ENCODE measurements at places on chromosomes 13 and 19.

DNA sequence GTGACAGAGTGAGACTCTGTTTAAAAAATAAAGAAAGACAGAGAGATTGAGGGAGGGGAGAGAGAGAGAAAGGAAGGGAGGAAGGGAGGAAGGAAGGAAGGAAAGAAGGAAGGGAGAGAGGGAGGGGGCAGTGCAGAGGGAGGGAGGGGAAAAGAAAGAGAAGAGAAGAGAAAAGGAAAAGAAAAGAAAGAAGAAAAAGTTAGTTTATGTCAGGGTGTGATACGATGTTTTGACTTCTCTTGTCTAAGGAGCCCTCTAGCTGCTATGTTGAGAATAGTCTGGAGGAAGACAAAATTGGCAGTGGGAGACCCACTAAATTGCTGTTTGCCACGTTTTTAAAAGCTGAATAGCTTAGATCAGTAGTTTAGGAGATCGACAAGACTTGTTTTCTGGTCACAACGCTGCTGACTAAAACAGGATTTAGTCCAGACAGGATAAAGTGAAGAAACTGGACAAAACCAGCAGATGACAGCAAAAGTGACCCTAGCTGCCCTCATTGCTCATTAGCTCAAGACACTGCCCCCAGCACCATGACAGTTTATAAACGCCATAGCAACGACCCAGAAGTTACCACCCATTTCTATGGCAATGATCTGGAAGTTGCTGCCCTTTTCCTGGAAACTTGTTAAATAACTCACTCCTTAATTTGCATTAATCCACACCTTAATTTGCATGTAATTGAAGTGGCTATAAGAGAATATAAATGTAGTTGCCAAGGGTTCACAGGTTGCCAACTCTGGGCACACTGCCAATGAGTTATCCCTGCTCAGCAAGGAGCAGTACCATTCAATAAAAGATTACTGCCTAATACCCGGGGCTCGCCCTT is 11.1 kb downstream of the TEX101 start:
- peak; percentile 8 for DNase-seq

DNA sequence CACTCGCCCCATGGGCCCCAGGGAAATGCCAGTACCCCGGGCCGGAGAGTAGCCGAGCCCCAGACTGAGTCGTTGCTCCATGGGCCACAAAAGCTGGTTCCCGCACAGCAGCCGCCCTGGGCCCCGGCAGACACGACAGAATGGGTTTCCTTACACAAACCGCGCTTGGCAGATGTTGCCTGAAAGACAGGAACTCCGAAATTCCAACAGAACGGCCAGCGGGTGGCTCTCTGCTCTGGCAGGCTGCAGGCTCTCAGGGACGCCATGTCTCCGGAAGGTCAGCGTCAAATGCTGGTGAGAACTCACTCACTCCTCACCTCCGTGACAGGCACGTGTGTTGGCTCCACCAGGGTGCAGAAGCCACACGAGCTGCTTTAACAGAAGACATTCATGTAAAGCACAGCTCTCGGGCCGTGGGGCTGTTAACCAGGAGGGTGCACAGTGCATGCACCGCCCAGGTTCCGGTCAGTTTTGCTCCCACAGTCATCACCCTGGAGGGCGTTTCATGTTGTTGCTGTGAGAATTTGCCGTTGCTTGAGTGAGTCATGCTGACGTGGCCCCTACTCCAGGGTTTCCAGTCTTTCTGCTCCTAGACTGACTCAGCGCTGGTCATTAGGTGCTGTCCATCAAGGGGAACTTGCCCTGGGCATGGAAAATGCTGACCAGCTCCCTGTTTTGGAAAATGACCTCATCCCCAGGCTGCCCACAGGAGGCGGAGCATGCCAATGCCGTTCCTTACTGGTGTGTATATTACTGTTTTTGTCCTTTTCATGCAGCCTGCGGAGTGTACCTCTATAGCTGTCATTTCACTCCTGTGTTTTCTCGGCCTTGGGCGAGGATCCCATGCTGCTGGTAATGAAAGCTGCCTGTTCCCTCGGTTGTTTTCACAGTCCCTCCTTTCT is 44.8 kb downstream of the ANKRD10 start:
- DNase-seq: peak; percentile 40

DNA sequence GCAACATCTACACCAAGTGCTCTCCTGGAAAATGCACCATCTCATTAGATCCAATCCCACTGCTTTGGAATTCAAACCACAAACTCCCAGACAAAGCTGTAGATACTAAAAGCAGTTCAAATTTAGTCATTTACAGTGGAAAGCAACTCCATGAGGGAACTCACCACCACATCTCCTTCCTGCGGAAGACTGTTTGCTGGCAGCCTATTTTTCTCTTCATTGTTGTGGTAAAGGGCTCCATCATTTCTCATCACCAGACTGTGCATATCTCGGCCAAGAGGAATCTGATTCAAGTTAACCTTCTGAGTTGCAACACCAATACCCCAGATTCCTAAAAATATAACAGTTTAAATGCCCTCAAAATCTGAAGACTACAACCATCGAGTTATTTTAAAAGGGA is 8.4 kb downstream of the SPRYD7 start:
- no peak for DNase-seq

- DNase-seq: no peak
Measured at GRCh38 chr19:2550431-2551171, 74.7 kb downstream of the GADD45B start.

- DNase-seq: no peak
Measured at GRCh38 chr19:38877781-38878574, at the start of gene RINL. Gene RINL, minus strand, starts transcription at chr19:38878275. Its CDS starts 1,533 bp downstream, at chr19:38876742.

DNA sequence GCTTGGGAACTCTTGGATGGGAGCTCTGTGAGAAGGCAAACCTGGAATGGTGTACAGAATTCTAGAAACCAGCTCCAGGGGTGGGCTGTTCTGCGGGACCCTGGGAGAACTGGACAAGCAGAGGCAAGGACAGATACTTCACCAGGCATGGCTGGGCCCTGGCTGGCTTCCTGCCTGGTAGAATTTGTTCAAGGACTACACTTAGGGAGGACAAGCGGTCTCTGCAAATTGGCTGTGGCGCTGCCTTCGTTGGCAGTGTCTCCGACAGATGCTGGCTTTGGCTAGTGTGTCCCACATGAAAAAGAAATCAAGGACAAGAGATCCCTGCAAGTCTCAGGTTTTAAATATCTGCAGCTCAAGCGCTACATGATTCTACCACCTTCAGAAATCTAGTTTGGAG is 12.4 kb downstream of the CEBPG start:
- DNase-seq: no peak

- no peak for DNase-seq
Measured at GRCh38 chr19:29541473-29542253, 15.9 kb downstream of the VSTM2B start.

- no peak for DNase-seq
Measured at GRCh38 chr13:43077461-43077860, 54.1 kb downstream of the DNAJC15 start.

GRCh38 chr13:110914331-110915056 is 375 bp downstream of the ANKRD10 start:
- DNase-seq: peak; percentile 23

GRCh38 chr13:111875915-111876314 is 191.0 kb upstream of the SOX1 start:
- DNase-seq: no peak

DNA sequence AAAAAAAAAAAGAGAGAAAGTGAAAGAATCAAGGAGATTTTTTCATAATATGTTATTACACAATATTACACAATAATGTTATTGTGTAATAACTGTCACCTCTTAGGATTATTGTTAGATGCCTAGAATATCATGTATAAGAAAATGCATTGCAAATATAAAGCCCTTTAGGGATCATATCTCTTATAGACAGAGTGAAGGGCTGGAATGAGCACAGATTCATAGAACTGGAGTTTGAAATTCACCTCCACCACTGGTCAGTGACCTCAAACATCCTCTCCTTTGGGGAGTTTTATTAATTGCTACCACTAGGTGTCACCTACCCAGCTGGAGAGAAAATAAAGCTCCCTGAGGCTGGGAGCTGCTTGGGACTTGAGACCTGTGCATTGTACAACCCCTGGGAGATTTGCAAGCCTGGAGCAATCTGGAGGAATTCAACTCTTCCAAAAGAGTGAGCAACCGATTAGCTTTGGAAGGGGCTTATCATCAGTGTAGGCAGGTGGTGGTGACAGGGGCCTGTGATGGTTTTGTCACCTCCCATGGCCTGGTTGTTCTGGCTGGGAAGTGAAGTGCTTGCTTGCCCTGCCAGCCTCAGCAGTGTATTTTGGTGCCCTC is 30.3 kb upstream of the FRY start:
- no peak for DNase-seq

DNA sequence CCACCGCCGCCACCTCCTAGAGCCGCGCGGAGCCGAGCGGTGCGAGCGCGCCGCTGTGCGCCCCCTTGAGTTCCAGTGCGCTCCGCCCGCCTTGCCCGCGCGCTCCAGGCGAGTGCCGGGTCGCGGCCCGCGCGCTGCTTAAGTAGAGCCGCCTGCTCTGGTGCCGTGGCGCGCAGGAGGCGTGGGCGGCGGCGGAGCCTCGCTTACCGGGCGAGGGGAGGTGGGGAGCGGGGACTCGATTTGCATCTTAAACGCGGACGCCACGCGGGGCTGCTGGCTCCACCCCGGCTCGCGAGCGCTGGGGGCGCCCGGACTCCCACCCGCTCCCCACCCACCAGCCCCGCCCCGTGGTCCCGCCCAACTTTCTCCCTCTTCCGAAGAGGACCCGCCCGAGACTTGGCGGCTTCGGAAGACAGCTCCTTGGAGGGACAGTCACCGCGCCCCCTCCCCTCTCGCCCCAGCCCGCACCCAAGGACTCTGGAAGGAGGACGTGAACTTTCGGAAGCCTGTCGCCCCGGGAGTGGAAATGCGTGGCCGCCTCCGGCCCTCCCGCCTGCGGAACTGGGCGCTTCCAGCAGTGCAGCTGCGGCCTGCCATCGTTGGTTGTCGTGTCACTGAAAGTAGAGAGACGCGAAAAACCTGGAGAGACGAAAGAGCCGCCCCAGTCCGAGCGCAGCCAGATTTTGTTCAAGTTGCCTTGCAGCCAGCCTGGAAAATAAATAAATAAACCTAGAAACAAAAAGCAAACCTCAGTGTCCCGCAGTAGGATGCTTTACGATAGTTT is at the start of gene KCTD12:
TSS of gene KCTD12 (minus strand) at position 114 of the 784 bp plus-strand sequence. CDS start 257 bp downstream, outside the sequence.
- DNase-seq: peak; percentile 34

DNA sequence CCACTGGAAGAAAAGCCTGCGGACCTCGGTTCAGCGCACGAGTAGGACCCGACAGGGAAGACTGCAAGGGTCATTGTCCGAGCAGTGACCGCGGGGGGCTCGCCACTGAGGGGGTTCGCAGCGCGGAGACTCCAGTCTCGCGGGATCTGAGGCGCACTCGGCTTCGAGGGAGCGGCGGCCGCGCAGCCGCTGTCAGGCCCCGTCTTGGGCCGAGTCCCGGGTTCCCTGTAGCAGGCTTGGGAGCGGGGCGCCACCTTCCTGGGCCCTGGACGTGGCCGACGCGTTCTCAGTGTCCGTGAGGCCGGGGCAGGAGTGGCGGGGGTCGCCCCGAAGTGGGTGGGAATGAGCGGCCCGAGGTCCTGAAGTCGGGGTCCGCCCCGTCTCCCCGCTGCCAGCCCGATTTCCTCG is 474 bp upstream of the FAM174C start:
- DNase-seq: no peak

DNA sequence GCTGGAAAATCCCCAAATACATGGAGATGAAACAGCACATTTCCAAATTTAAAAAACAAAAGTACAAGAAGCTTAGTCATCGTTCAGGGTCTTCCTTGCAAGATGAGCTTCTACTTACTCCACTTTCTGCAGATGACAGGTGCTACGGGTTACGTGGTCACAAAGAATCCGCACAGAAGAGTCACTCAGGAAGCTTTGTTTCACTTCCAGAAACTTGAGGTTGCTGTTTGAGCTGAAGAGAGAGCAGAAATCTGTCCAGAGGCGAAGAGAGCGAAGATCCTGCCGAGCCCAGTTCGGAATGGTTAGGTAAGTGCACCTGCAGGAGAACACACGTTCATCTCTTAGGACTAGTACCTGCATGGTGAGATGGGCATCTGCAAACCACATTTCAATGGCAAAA is 9.4 kb downstream of the NLRP7 start:
- no peak for DNase-seq

DNA sequence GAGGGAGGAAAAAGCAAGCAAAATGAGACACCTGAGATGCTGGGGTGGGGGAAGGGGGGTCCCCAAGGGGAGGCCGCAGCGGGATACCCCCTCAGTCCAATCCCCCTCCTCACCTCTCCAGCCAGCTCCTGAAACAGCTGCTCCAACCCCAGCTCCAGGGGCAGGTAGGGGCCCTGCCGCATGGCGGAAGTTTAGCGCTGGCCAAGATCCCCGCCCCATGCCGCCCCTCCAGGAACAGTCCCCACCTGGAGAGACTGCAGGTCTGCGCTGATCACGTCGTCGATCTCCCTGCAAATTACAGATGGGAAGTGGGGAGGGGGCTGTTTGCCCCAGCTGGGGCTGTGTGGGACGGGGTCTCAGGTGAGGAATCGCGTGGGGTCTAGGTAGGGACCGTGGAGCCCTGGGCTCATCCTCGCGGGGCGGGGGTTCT is 9.0 kb downstream of the CAPN12 start:
- DNase-seq: no peak

DNA sequence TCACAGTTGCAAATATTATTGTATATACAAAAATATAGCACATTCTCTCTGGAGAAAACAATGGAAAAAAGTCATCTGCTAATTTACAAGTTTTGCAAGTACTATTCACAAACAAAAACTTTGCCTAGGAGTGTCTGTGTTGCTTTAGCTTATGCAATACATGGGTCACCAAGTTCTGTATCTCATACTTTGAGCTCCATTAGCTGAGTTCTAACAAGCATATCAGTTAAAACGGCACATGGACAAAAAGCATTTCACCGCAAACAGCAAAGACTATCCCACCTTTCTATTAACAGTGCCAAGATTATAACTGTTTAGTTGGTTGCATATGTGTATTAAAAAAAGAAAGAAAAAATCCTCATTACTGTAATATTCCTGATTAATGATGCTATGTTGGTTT is 4.6 kb downstream of the SPRY2 start:
- DNase-seq: no peak

- DNase-seq: no peak
Measured at GRCh38 chr13:67223024-67223423, 7.1 kb downstream of the PCDH9 start.

GRCh38 chr13:24649688-24650043 is 30.5 kb upstream of the ATP12A start:
- DNase-seq: no peak

DNA sequence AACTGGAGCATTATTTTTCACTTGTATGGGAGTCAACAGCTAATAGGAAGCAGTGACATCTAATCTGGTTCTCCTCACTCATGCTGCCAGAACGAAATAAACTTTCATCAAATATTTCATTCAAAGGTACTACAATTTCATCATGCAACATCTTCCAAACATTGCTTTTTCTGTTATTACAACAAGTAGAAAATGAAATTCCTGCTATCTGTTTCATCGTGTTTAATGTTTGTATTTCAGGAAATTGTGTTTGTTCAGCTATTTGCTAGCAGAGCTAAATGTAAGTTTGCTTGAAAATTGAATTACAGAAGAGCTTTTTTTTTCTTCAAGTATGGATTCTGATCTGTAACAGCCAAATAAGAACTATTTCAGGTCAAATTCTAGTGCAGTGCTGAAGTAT is 90.1 kb downstream of the SLITRK6 start:
- DNase-seq: no peak

- no peak for DNase-seq
Measured at GRCh38 chr19:48029431-48029830, 14.4 kb downstream of the CABP5 start.
